ENCODE measurements at places on chromosomes 1 and 21.

GRCh38 chr1:195898924-195899323, 709.3 kb downstream of the KCNT2 start:
- no peak for DNase-seq

GRCh38 chr1:147266381-147266780, 23.9 kb downstream of the CHD1L start:
- no peak for DNase-seq

DNA sequence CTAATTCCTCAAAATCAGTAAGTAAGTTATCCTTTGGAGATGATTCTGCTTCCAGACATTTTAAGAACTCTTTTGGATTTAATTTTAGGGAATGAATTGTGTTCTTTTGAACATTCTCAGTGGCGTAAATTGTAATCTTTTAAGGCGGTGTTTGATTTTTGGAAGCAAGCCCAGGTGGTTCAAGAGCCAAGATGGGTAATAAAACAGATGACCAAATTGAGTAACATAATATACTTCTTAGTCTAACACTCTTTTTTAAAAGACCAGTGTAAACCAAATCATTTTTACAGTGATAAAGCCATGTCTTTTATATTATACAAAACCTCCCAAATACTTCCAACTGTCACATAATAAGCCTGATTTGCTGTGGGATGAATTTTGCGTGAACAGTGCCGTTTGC, 133.8 kb downstream of the LRRC40 start:
- no peak for DNase-seq

- no peak for DNase-seq
These were observed 52.8 kb downstream of the ARID4B start for GRCh38 chr1:235275223-235275622.

- DNase-seq: no peak
These were observed 185.3 kb downstream of the ZP4 start for GRCh38 chr1:237705462-237705861.

GRCh38 chr1:209808059-209808581, 2.2 kb upstream of the IRF6 start:
- DNase-seq: peak; percentile 36

DNA sequence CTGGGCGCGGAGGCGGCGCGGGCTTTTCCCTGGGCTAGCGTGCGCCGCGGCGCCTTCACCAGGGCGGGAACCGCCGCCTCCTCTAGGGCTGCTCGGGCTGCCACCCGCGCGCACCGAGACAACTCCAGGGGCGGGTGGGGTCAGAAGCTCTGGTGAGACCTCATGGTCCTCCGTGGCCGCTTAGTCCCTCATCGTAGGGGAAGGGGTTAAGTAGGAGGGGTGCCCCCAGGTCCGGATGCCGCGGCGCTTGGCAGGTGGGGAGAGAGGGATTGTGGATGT, 559 bp downstream of the SERTAD4 start:
- no peak for DNase-seq

GRCh38 chr1:205450448-205450847, 5.4 kb downstream of the BLACAT1 start:
- no peak for DNase-seq
